ENCODE measurements at places on chromosomes 1 and 21. TPM values are rescaled to one million over a fixed set of nuclear protein-coding genes. Genes with fewer than 3 reads are reported as not detected.

RNF186 gene
- not detected for total RNA-seq

DNA sequence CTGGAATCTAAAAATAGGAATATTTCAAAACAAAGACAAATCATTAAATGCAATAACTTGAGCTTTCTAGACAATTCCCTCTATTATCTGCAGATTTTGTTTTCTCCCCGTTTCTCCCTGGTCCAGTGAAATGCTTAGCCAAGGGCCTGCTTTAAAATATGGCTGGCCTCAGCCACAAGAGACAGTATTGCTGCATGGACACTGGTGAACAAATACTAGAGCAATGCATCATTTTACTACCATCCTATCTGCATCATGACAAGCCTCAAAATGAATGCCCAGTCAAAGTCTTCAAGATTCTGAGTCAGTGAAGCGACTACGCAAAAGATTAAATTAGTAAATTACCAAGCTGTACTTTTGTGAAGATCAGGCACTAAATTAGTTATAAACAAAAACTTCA is 80.5 kb downstream of the ENAH start:
- H3K4me3 ChIP-seq, result no peak overlapping the region
- DNase-seq, result no peak
- no peaks in the 10 kb centered on the region for H3K36me3 ChIP-seq
- no peaks in the 10 kb centered on the region for H3K27me3 ChIP-seq
- H3K4me1 ChIP-seq, result peaks cover 28% of the 10 kb centered on the region

- H3K27ac ChIP-seq, result no peak overlapping the region
- no peak for DNase-seq
- peaks cover 5% of the 10 kb centered on the region for H3K27me3 ChIP-seq
These were observed 4.9 kb downstream of the TOMM40L start for GRCh38 chr1:161230762-161231161.

DNA sequence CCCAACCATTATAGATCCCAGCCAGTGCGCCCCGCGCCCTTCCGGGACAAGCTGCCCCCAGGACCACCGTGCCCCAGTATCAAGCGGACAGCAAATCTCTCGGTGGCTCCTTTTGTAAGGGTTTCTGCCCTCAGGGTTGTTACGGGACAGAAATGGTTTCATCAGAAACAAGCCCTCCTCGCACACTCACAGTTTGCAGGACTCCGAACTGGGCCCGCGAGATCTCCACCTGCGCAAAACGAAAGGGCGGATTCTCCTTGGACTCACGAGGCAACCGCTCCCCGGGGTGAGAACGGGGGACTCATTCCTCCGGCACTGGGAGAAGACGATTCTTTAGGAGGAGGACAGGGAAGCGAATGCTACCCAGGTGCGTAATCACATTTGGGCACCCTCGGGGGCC is 51.1 kb upstream of the H6PD start:
- peaks cover 8% of the 10 kb centered on the region for H3K27me3 ChIP-seq
- H3K4me1 ChIP-seq, result peaks cover under 1% of the 10 kb centered on the region
- H3K36me3 ChIP-seq, result no peaks in the 10 kb centered on the region
- no peak overlapping the region for H3K27ac ChIP-seq

DNA sequence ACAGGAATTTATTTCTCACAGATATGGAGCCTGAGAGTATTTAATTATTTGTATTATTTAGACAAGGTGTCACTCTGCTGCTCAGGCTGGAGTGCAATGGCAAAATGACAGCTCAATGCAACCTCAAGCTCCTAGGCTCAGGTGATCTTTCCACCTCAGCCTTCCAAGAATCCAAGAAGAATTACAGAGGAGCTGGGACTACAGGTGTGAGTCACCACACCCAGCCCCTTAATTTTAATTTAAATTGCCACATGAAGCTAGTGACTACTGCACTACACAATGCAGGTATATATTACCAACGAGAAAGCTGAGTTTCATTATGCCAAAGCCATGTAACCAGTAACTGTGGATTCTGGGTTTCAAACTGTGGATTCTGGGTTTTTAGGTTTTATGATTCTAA is 2.1 kb downstream of the KHDC4 start:
- no peak for DNase-seq
- no peaks in the 10 kb centered on the region for H3K36me3 ChIP-seq
- peak overlapping the region; percentile 30 for H3K4me3 ChIP-seq
- no peak overlapping the region for H3K27ac ChIP-seq

GRCh38 chr1:161491472-161491871 is 13.8 kb upstream of the FCGR2A start:
- DNase-seq, result no peak
- no peaks in the 10 kb centered on the region for H3K36me3 ChIP-seq
- H3K4me3 ChIP-seq, result no peak overlapping the region
- peaks cover 3% of the 10 kb centered on the region for H3K4me1 ChIP-seq
- no peak overlapping the region for H3K27ac ChIP-seq
- no peaks in the 10 kb centered on the region for H3K27me3 ChIP-seq

DNA sequence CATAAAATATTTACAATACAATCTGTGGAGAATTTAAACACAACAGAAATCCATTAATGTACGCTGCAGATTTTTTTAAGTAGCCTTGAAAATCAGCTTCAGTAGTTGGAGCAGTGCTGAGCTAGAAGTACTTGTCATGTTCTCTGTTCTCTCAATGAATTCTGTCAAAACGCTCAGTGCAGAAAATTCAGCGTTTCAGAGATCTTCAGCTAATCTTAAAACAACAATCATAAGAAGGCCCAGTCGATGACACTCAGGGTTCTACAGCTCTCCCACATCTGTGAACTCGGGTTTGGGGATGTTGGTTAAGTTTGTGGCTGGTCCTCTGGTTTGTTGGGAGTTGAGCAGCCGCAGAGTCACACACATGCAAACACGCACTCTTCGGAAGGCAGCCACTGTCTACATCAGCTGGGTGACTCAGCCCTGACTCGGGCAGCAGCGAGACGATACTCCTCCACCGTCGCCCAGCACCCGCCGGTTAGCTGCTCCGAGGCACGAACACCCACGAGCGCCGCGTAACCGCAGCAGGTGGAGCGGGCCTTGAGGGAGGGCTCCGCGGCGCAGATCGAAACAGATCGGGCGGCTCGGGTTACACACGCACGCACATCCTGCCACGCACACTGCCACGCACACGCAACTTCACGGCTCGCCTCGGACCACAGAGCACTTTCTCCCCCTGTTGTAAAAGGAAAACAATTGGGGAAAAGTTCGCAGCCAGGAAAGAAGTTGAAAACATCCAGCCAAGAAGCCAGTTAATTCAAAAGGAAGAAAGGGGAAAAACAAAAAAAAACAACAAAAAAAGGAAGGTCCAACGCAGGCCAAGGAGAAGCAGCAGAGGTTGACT is 161.2 kb downstream of the RUNX1 start:
- H3K27me3 ChIP-seq, result peaks cover 14% of the 10 kb centered on the region
- DNase-seq, result peak; percentile 40
- no peak overlapping the region for H3K27ac ChIP-seq
- H3K4me3 ChIP-seq, result peak overlapping the region; percentile 85

- DNase-seq, result no peak
- H3K27ac ChIP-seq, result no peak overlapping the region
- H3K4me3 ChIP-seq, result no peak overlapping the region
- H3K27me3 ChIP-seq, result peaks cover 3% of the 10 kb centered on the region
- no peaks in the 10 kb centered on the region for H3K36me3 ChIP-seq
- peaks cover 7% of the 10 kb centered on the region for H3K4me1 ChIP-seq
These were observed 9.0 kb upstream of the GPR137B start for GRCh38 chr1:236133339-236133738.

DNA sequence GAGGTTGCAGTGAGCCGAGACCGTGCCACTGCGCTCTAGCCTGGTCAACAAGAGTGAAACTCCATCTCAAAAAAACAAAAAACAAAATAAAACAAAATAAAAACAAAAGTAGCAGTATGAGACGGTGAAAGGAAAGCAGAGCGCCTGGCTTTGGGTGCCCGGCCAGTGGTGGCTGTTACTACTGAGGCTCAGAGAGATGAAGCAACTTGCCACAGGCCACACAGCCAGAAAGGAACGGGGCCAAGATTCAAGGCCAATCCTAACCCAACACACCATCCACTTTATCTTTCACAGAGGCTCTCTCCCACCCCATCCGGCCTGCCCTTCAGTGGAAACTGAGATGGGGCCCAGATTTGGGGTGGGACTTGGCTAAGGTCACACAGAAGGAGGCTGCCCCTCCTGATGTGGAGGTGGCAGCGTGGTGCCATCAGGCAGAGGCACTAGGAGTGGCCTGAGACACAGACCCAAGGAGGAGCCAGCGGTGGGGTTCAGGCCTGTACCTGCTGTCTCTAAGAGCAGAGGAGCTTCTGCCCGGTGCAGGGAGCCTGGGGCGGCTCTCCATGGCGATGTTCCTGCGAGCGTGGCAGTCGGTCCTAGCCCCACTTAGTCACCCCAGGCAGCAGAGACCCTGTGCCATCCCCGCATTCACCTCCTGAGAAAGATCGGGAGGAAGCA is 33.2 kb downstream of the LDLRAP1 start:
- H3K27me3 ChIP-seq, result peaks cover 7% of the 10 kb centered on the region
- H3K4me3 ChIP-seq, result no peak overlapping the region
- no peak for DNase-seq
- H3K36me3 ChIP-seq, result no peaks in the 10 kb centered on the region
- no peak overlapping the region for H3K27ac ChIP-seq

TDRD5 gene
- not detected for total RNA-seq

DNA sequence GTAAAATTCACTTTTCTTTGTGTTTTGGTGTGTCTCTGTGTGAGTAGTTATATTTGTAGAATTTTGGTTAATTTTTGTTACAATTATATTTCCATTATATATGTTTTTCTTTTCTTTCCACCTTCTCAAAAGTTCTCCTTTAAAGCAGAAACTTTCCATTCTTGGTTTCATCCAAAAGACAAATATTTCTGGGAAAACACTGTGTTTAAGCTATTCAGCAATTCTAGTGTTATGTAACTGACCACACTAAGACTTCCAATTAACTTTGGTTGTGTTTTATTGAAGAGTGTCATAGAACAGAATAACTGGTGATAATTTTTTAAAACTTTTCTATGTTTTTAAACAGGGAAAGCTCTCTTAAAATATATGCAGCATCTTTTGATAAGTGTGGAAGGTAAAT is 13.6 kb upstream of the RGL1 start:
- DNase-seq, result no peak
- H3K36me3 ChIP-seq, result no peaks in the 10 kb centered on the region
- no peaks in the 10 kb centered on the region for H3K27me3 ChIP-seq

GRCh38 chr1:47507881-47508701 is 70.2 kb downstream of the FOXD2 start:
- H3K4me1 ChIP-seq, result no peaks in the 10 kb centered on the region
- peak; percentile 56 for DNase-seq
- H3K27ac ChIP-seq, result no peak overlapping the region
- H3K4me3 ChIP-seq, result peak overlapping the region; percentile 83

- H3K4me3 ChIP-seq, result no peak overlapping the region
- peaks cover 5% of the 10 kb centered on the region for H3K4me1 ChIP-seq
- peak overlapping the region; percentile 38 for H3K27ac ChIP-seq
- peaks cover 2% of the 10 kb centered on the region for H3K27me3 ChIP-seq
- no peak for DNase-seq
- H3K36me3 ChIP-seq, result no peaks in the 10 kb centered on the region
These were observed 96.9 kb downstream of the ERG start for GRCh38 chr21:38401191-38401926.

GRCh38 chr21:15508554-15508953 is 221.2 kb upstream of the USP25 start:
- no peaks in the 10 kb centered on the region for H3K4me1 ChIP-seq
- no peak overlapping the region for H3K27ac ChIP-seq
- no peak for DNase-seq
- no peaks in the 10 kb centered on the region for H3K27me3 ChIP-seq
- no peak overlapping the region for H3K4me3 ChIP-seq

DNA sequence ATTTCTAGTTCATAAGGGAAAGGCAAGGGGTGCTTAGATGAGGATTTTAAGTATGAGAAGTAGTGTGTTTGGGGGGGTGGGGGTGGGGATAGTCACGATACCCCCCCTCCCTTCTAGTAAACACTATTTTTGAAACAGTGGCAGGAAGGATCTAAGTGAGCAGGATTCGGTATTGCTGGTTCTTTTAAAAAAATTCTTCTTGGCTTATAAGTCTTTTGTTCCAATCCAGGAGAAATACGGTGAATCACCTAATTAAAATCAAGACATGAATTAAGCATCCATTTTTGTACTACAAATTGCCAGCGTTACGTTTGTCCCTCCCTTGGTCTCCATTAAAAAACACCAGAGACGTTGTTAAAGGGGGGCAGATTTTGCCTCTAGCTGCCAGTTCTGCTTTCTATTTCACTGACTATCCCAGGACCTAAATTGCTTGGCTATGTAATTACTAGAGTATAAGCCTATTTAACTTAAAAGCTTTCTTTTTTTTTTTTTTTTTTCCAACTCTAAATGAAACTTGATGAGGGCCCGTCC is 911 bp downstream of the LMO4 start:
- DNase-seq, result no peak
- H3K27me3 ChIP-seq, result no peaks in the 10 kb centered on the region
- H3K36me3 ChIP-seq, result peaks cover 6% of the 10 kb centered on the region
- H3K27ac ChIP-seq, result peak overlapping the region; percentile 70

CITED4 gene
- 3.8 TPM for total RNA-seq

RAB42 gene
- total RNA-seq, result 0.69 TPM

GRCh38 chr1:13675151-13675651 is 24.8 kb upstream of the PRDM2 start:
- H3K27me3 ChIP-seq, result no peaks in the 10 kb centered on the region
- no peaks in the 10 kb centered on the region for H3K36me3 ChIP-seq
- no peak overlapping the region for H3K27ac ChIP-seq
- no peaks in the 10 kb centered on the region for H3K4me1 ChIP-seq
- DNase-seq, result no peak

DNA sequence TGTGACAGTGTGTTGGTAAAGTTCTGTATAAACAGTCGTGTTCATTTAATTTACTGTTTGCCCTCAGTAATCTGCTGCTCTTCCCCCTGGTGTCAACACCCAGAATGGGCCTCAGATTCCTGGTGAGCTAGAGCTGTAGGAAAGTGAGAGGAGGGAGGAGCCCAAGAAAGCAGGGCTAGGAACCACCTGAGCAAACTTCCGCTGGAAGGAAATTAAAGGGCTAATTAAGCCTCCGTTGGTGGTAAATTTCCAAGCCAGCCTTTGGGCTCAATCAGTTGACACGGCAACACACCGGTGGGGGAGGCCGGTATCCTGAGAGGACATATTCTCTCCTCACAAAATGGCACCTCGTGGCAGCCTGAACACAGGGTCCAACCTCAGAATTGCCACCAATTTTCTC is 32.9 kb downstream of the RAB3B start:
- peaks cover 28% of the 10 kb centered on the region for H3K4me1 ChIP-seq
- H3K4me3 ChIP-seq, result no peak overlapping the region
- no peak for DNase-seq

FMO4 gene
- total RNA-seq, result 0.56 TPM
